Stimulated activated CD8-positive, alpha-beta memory T cell treated with anti-CD3 and anti-CD28 coated beads, Interleukin-15, amount 100 ng/mL, for 48 hours (primary cell): ENCODE measurements at places on chromosomes 11 and 22.

GRCh38 chr11:21630934-21631478, 561.9 kb upstream of the ANO5 start:
- DNase-seq, result no peak

DNA sequence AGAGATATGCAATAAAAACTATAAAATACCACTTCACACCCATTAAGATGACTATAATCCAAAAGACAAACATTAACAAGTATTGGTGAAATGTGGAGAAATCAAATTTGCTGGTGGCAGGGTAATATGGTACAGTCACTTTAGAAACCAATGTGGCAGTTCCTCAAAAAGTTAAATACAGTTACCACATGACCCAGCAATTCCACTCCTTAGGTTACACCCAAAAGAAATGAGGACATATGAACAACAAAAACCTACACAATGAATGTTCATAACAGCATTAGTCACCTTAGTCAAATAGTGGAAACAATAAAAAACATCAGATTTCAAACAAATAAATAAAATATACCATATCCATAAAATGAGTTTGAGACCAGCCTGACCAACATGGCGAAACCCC, 52.6 kb downstream of the RDX start:
- no peak for DNase-seq

DNA sequence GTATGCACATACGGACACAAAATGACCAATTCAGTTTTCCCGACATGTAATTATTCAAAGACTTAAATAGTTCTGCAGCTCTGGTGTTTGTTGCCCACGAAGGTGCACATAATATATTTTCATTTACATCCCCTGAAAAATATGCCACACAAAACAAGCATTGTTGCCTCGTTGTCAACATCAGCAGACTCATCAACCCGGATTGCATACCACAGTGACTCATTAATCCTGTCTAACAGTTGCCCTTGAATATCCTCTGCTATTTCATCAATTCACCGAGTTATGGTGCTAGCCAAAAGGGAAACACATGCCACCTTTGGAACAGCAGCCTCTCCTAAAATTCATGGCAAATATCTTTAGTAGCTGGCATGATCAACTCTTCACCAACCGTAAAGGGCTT, 582.2 kb downstream of the LRRC4C start:
- no peak for DNase-seq

GRCh38 chr11:11149671-11150459, 203.2 kb downstream of the CSNK2A3 start:
- no peak for DNase-seq

GRCh38 chr11:57778318-57779037, 16.9 kb downstream of the CTNND1 start:
- DNase-seq, result no peak

DNA sequence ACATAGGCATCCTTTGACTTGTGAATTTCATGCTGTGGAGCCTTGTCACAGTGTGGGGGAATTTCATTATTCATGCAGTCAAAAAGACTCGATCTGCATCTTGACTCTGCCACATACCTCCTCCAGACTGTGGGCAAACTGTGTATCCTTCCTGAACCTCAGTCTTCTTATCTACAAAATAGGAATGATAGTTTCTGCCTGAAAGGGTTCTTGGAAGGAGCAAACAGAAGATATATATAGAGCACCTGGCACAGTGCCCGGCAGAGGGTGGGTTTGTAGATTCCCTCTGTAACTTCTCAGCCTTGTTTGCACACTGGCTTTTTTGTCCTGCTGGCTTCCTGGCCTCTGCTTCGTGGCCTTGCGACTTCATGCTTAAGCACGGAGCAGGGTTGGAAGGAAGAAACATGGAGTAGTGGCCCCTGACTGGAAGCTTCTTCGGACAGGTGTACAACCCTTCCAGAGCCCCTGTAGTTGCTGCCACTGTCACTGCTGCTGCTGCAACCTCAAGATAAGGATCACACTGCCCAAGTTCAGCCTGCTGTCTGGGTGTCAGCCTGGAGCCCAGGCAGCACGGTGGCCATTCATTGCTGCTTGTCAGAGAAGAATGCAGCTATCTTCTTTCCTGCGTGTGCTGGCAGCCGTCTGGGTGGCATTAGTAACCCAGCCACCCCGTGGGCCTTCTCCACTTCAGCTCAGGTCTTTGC, 106.4 kb downstream of the MICAL2 start:
- DNase-seq, result no peak

GRCh38 chr22:37275622-37276021, 6.7 kb upstream of the CYTH4 start:
- peak; percentile 63 for DNase-seq

GRCh38 chr11:120239713-120240640, at the start of gene POU2F3:
TSS of gene POU2F3 (plus strand) at chr11:120240140. CDS start at chr11:120240344, 204 bp downstream.
- DNase-seq, result no peak

GRCh38 chr11:36775130-36775529, 177.1 kb upstream of the RAG2 start:
- no peak for DNase-seq

DNA sequence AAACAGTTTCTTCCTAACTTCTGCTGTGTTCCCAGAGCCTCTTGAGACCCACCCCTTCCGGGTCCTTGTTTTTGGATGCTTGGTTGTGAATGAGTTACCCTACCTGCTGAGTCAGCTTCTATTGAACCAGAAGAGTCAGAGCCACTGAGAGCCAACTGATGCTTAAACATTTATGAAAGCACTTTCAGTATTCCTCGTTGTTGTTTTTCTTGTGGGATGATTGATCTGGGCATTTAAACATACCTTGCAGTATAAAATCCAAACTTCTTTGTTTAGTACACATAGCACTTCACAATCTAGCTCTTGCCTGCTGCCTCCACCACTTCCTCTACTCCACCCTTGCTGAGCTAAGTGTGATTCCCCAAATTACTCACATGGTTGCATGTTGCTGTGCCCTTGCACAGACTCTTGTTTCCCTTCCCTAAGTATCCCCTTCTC, 5.5 kb downstream of the PRSS23 start:
- DNase-seq, result peak; percentile 30

DNA sequence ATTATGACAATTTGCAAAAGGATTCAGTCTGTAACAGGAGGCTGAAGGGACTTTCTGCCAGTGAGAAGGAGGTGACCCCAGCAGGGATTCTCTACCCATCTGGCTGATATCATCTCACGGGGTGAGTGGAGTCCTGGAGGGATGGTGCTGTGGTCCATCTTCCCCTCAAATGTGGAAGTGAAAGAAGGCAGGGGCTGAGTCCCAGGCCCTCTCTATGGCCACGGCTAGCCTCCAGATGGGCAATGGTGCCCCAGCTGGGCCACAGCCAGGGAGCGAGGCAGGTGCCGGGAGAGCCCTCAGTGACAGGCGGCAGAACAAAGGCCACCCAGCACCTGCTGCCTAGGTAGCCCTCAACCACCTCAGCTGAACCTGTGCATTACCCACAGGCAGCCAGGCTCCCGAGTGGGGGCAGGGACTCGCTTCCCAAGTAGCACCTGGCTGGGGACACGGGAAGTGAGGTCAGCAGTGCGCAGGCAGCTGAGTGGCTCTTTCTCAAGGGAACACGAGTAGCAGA, 6.7 kb downstream of the NECTIN1 start:
- no peak for DNase-seq

GRCh38 chr11:122661182-122661945, 5.8 kb downstream of the UBASH3B start:
- no peak for DNase-seq

- DNase-seq, result no peak
Measured at GRCh38 chr11:16632295-16633200, 105.9 kb upstream of the C11orf58 start.

- DNase-seq, result no peak
Measured at GRCh38 chr11:115141231-115142114, 362.7 kb downstream of the CADM1 start.

- no peak for DNase-seq
Measured at GRCh38 chr11:120066738-120067437, 71.0 kb downstream of the TRIM29 start.

DNA sequence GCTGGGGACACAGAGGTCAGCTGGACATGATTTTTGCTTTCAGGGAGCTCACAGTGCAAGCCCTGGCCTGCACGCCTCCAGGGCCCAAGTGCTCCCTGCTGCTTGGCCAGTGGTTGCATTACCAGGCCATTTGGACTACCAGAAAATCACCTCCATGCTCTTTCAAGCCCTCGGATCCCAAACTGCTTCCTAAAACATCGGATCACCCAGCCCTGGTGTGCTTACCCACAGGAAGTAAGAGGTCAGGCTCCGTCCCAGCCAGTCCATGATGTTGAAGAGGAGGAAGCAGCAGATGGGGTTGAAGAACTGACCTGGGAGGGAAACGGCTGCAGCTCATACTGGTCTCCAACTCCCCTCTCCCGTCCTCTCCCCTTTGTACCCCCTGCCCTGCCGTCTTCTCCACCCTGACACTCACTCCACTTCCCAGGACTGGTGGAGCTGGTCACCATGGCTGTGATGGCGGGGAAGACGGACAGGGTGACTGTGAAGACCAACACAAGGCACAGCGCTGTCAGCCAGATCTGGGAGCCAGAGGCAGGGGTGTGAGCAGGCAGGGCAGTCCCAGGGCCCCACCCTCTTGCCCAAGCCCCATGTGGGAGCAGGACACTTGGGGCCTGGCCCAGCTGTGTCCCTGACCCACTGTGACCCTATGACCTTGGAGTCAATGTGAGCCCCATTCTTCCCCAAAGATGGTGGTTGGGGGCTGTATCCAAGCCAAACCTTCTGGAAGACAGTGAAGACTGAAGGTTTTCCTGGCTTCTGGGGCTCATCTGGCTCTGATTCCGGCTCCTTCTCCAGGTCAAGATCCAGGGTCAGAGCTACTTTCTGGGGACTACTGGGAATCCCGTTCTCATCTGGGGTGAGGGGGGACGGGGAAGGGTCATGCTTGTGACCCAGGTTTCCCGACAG, 5.6 kb downstream of the SLC29A2 start:
- no peak for DNase-seq

DNA sequence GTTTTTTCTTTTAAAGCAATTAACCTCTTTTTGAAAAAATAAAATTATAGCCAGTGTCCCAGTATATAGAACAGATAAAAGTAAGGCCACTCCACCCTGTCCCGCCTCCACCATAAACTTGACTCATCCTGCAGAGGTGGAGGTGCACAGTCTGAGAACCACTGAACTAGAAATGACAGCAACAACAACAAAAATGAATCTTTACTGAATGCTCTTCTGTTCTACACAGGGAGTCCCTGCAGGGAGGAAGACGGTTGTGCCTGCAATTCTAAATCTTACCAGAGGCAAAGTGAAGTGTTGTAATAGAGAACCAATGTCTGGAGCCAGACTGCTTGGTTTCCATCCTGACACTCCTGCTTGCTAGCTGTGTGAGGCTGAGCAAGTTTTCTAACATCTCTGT, 162.3 kb downstream of the FBXO7 start:
- DNase-seq, result no peak

GRCh38 chr11:86374586-86374985, at the start of gene CCDC81:
TSS of gene CCDC81 (plus strand) at chr11:86374887. CDS start at chr11:86375164, 277 bp downstream.
- no peak for DNase-seq

DNA sequence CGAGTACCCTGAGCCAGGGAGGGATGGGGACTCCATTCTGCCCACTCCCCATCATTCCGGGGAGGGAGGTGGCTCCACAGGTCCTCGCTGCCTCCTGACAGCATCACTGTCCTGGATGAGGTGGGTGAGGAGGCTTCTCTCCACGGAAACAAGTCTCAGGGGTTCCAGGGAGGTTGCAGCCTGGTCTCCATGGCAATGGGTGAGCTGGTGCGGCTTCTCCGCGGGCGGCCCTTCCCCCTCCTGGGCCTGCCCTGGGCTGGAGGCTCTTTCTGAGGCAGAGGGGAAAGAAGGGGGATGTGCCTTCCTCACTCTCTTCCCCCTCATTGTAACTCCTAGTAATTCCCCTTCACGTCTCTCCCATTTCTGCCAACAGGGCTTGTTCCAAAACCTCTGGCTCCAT, 37.1 kb upstream of the PARVG start:
- DNase-seq, result no peak
